Germinal center (tissue), 1 donor: ENCODE measurements at places on chromosomes 5 and 9.

GRCh38 chr5:157562111-157562581 is 13.4 kb downstream of the ADAM19 start:
- no peak for DNase-seq

- DNase-seq, result no peak
These were observed 370.8 kb upstream of the PTGER4 start for GRCh38 chr5:40308867-40309266.

- DNase-seq, result no peak
These were observed 12.8 kb downstream of the OR1K1 start for GRCh38 chr9:122812736-122813135.

- DNase-seq, result no peak
These were observed 782.4 kb upstream of the WWC1 start for GRCh38 chr5:167509076-167509475.

GRCh38 chr5:140497897-140498296 is 49.6 kb upstream of the EIF4EBP3 start:
- no peak for DNase-seq

- no peak for DNase-seq
These were observed 24.7 kb downstream of the NTRK2 start for GRCh38 chr9:84694248-84694647.

DNA sequence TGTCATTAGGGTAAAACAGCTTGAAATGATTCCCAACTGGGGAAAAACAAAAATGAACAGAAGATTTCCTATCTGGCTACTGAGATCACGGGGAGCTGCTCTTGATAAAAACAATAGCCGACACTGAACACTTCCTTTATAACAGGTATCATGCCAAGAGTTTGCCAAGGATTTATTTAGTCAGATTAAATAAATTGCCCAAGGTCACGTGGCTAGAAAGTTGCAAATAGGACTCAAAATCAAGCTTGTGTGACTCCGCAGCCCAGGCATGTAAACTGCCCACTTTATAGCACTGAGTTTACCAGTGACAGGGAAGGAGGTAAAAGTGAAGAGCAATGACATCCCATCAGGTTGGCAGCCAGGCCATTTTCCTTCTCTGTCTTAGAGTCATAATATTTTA is 120.7 kb upstream of the ZNF618 start:
- DNase-seq, result no peak
